ENCODE measurements at places on chromosomes 12 and 14.

- DNase-seq, result no peak
Observed at GRCh38 chr14:54944737-54945391, 42.2 kb upstream of the GCH1 start.

DNA sequence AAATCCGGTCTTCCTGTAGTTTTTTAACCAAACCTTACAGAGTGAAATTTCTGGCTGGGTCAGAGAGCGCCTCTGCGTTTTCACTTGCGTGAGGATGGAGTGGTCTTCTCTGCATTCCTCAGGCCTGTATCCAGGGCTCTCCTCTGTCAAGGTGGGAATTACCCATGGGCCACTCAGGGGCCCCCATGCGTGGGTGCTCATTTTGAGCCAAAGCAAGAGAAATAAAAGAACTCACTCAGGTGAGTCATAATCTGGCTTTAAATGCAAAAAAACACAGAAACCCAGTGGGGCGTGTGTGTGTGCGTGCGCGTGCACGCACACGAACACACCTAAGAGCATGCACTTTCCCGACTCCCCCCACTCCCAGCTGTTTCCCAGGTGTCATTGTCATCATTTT lies 104.0 kb upstream of the PWP1 start:
- no peak for DNase-seq

DNA sequence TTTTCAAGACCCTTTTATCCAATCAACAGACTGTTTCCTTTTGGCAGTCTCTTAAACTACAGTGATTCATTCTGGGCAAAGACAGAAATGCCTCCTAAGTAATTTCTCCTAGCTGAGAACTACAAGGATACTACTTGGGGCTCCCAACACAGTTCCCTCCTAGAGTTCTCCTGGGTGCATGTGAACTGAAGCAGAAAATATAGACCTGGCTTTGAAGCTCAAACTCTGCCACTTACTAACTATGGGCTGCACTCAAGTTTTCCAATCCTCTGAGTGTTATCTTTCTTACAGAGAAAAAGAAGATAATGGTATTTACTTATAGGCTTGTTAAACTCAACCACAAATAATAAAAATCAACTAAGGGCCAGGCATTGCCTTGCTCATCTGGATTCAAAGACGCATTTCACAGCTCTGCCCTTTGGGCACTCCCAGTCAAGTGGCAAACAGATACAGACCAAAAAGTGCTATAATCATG lies 97.6 kb downstream of the EFCAB11 start:
- no peak for DNase-seq

- DNase-seq, result no peak
Observed at GRCh38 chr14:78644824-78645559, 474.8 kb downstream of the NRXN3 start.

- no peak for DNase-seq
Observed at GRCh38 chr12:8057839-8058238, 8.3 kb downstream of the C3AR1 start.
